ELF-1 (cell line): ENCODE measurements at places on chromosomes 1 and 21.

GRCh38 chr1:226553924-226554282 is 5.3 kb downstream of the STUM start:
- DNase-seq = no peak

DNA sequence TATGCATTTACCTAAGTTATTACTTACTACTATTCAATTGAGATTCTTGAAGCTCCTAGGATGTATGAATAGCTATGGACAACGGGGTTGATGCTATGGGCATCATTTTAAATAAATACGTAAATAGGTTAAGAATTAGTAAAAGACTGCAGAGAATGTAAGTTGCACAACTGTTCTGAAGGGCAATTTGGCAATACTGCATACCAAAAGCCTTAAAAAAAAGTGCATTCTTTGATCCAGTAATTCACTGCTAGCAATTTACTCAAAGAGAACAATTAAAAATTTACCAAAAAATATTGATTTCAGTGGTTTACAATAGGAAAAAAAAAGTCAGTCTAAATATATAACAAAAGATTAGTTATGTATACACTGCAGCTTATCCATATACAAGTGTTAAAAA is 3.5 kb downstream of the ARPC5 start:
- no peak for DNase-seq

- DNase-seq = no peak
Measured at GRCh38 chr21:16377857-16378256, 648.1 kb downstream of the USP25 start.

GRCh38 chr1:223886516-223886921 is 40.8 kb upstream of the TP53BP2 start:
- DNase-seq = peak; percentile 12

- no peak for DNase-seq
Measured at GRCh38 chr1:181777812-181778211, 283.7 kb downstream of the ZNF648 start.
